ENCODE measurements at places on chromosomes 16 and 17. TPM values are rescaled to one million over a fixed set of nuclear protein-coding genes. Genes with fewer than 3 reads are reported as not detected.

GRCh38 chr17:48295362-48296288 is 134.4 kb downstream of the SKAP1 start:
- DNase-seq: no peak

DNA sequence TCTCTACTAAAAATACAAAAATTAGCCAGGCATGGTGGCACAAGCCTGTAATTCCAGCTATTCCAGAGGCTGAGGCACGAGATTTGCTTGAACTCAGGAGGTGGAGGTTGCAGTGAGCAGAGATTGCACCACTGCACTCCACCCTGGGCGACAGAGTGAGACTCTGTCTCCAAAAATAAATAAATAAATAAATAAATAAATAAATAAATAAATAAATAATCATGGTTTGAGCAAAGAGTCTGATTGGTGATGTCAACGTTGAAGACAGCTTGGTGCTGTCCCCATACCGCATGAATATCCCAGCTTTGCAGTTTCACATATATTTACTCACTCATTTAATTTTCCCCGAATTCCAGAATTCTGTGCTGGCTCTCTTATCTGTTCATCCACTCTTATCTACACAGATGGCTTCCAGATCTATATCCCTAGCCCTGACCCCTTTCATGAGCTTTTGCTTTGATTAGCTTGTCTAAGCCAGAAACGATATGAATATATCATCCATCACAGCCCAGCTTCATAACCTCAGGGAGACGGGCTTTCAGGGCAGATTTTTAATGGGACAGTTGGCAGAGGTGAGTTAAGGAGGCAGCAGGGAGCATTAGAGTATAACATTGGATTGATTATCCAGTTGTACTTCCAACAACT is 91.0 kb downstream of the SPACA3 start:
- no peak for DNase-seq

The HBA2 gene
- 232 TPM for total RNA-seq

GRCh38 chr17:6568184-6568758 is 11.9 kb upstream of the PITPNM3 start:
- no peak for DNase-seq

DNA sequence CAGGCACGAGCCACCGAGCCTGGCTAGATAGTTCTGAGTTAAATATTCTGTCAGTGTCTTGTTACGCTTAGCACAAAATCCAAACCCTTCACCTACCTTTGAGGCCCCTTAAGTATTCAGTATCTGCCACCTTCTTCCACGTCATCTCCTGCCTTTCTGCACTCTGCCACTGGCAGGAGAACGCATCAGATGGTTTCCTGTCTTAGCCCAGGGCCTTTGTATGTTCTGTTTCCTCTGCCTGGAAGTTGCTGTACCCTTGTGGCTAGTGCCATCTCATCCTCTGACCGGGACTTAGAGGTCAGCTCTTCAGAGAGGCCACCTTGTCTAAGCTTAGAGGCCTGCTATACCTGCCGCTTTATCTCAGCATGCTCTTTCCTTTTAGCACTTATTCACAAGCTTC is 67.5 kb upstream of the LGALS9 start:
- no peak for DNase-seq

DNA sequence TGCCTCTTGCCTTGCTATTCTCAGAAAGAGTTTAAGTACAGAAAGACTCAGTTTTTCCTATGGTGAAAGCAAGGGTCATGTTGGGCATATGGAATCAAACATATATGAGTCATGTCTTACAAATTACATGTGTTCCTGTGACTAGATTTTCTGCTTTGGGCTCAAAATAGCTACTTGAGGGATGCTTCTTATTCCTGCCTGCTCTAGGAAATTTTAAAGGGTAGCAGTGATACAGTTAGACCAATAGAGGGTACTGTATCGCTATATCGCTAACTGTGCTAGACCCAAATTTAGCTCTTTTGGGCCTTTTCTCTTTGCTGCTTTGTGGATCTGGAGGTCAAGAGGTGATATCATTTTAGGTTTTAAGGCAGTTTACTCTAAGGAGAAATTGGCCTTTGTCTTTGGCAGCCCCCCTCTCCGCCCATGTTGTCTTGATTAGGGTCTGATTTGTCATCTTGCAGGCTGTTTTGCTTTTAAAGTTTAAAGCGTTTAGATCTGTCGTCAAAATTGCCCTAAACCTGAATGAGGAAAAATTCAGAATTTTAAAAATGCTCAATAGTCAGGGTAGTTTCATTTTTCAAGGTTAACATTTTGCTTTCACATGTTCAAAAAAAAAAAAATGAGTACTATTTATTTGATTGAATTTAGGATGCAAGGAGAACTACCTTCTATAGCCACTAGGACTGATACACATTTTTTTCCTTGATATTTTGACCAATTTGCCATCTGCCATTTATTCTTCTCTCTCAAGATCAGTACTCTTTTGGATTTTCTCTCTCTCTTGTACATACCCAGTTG is 8.8 kb downstream of the NFATC3 start:
- no peak for DNase-seq

- no peak for DNase-seq
Measured at GRCh38 chr17:35892091-35893035, 12.2 kb upstream of the CCL5 start.

The COX11 gene
- total RNA-seq: 41.9 TPM

DNA sequence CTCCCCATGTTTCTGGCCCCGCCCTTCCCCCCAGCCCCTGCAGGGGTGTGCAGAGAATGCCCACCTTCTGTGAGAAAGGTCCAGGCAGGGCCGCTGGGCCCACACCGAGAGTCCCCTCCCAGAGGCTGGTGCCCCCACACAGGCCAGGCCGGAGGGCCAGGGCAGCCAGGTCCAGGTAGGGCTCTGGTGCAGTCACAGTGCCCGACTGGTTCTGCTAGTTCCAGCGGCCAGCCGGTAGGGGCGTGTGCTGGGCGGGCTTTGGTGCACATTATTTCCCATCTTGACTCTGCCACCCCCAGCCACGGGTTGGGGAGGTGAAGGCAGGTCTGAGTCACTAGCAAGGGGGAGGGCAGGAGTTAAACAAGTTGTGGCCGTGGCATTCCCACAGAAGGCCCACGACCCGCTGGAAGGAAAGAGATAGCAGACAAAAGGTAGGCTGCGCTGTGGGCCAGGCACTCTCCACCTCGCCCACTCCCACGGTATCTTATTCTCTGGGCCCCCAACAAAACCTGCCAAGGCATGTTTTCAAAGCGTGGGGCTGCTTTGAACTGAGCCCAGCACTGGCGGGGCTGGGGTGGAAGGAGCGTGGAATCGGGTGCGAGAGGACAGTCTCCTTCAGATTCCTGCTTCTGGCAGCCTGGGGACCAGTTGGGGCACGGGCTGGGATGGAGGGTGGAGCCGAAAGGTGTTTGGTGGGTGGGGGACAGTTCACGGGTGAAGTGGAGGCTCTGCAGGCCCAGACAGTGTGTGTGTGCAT is 1.9 kb downstream of the EPN3 start:
- DNase-seq: peak; percentile 56

- DNase-seq: no peak
Measured at GRCh38 chr17:74740173-74740572, 3.1 kb downstream of the RAB37 start.

- no peak for DNase-seq
Measured at GRCh38 chr17:12122075-12122474, 101.4 kb downstream of the MAP2K4 start.

DNA sequence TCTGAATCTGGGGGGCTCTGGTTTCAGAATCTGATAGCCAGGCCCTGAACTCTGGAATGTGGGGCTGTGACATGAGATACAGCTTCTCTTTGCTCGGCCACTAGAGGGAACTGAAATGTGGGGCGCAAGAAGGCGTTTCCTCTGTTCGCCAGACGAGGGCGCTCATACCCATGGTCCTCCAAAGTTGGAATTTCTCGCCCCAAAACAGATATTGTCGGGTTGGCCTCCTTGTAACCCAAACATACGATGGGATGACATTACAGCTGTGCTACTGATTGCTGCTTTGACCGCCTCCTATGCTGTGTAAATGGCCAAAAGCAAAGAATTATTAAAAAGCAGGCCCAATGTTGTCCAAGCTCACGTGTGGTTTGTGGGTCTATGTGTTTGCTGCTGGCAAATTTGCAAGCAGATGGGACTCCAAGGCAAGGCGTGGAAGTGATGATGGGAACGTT is 13.1 kb upstream of the MSI2 start:
- DNase-seq: peak; percentile 69

DNA sequence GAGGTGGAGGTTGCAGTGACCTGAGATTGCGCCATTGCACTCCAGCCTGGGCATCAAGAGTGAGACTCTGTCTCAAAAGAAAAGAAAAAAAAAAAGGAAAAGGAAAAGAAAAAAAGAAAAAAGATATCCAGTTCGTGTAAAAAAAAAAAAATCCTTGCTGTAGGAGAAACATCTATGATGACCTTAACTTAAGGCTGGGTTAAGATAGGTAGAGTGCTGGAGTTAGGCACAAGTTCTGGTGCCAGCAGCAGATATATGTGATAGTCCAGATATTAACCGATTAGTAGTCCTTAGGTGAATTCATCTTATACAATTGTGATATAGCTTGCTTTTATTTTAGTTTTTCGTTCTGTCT is 17.2 kb downstream of the PSMD11 start:
- DNase-seq: no peak

- peak; percentile 41 for DNase-seq
Measured at GRCh38 chr16:81539009-81539758, 94.6 kb downstream of the CMIP start.

DNA sequence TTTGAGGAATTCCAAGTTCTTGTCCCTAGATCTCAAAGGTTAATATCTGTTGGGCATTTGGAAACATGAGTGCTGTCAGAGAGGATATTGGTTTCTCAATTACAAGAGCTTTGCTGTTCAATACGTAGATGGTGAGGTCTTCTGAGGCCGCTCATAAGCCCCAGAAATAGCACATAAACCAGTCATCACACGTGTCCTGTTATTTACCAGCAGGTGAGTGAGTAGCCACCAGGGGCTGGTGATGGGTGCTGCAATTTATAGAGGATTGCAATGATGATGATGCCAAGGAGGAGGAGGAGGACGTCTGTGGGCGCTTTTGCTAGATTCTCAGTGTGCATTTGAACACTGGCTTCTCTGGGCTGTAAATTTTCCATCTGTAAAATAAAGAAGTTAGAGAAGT is 89.0 kb downstream of the SALL1 start:
- no peak for DNase-seq

DNA sequence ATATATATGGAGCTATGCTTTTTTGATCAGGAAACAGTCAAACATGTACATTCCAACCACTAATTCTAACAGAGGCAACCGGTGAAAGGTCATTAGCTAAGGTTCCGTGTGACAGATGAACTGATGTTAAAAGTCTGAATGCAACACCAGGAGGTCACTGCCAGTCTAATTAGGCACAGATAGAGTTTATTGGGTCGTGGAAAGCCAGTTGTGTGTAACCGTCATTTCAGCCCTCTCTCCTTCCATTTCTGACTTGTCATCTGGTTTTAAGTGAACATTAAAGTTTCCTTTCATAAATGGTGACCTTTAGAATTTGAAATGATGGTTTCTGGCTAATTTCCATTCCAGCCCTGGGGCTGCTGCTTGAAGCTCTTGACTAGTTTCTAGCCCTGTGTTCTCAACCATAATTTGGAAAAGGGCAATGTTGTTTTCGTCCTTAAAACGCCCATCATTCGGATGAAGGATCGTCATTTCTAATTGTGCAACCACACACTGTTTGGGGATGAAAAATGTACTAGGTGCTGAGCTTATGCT is 23.9 kb downstream of the CACNG3 start:
- DNase-seq: no peak

DNA sequence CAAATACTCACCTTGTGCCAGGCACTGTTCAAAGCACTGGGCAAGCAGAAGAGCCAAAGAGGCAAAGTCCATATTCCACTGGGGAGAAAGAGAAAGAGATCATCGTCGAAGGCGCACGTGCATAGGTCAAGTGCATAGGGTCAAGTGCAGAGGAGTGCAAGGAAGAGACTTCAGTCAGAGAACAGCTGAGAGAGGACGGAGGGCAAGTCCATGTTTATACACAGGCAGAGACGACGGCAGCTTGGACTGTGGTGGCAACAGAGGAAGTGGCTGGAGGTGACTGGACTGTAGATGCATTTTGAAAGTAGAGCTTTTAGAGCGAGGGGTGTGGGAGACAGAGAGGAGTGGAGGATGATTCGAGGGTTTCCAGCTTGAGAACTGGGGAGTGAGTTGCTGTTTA is 74.7 kb upstream of the SDK2 start:
- DNase-seq: no peak

The MYH2 gene
- total RNA-seq: 0.06 TPM

DNA sequence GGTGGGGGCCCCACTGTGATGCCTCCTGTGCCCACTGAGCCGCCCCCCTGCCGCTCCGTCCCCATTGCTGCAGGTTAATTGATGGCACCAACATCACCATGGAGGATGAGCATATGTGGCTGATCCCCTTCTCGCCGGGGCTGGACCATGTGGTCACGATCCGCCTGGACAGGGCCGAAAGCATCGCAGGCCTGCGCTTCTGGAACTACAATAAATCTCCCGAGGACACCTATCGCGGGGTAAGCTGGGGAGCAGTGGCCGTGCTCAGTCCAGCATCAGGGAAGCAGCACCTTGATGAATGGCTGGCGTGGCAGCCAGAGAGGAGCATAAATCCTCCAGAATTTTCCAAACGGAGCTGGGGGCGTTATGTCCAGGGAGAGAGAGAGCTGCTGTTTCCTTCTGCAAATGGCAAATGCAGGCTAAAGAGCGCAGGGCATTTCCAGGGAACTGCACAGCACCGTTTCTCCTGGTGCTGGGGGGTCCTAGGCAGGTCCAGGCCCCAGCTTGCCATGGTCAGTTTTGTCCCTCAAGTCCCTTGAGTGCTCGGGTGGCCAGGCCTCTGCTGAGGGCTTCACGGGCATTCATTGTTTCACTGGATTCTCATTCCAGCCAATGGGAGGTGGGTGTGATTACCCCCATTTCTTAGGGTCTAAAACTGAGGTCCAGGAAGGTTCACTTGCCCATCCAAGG is 216.4 kb downstream of the KATNIP start:
- peak; percentile 28 for DNase-seq

GRCh38 chr16:54620197-54620596 is 310.5 kb upstream of the IRX5 start:
- DNase-seq: no peak

GRCh38 chr17:75897160-75898019 is 639 bp upstream of the TRIM65 start:
- no peak for DNase-seq

The PDILT gene
- not detected for total RNA-seq

DNA sequence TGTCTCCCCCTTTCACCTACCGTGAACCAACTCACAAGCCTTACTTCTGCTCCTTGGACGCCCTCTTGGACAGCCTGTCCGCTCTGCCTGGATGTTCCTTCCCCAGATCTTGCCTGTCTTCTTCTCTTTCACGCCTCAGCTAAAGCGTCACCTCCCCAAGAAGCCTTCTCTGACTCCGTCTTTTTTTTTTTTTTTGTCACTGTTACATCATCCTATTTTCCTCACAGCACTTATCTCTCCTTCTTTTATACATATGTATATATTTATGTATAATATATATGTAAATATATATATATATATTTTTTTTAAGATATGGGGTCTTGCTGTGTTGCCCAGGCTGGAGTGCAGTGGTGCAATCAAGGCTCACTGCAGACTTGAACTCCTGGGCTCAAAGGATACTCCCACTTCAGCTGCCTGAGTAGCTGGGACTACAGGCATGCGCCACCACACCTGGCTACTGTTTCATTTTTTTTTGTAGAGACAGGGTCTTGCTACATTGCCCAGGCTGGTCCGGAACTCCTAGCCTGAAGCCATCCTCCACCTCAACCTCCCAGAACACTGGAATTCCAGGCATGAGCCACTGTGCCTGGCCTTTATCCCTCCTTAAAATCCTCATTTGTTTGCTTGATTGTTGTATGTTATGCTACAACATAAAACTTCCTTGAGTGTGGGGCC is 16.5 kb upstream of the AKTIP start:
- DNase-seq: no peak
